ENCODE measurements at places on chromosomes 12 and 14.

GRCh38 chr14:87628129-87628528 is 364.9 kb downstream of the GALC start:
- no peak for DNase-seq

DNA sequence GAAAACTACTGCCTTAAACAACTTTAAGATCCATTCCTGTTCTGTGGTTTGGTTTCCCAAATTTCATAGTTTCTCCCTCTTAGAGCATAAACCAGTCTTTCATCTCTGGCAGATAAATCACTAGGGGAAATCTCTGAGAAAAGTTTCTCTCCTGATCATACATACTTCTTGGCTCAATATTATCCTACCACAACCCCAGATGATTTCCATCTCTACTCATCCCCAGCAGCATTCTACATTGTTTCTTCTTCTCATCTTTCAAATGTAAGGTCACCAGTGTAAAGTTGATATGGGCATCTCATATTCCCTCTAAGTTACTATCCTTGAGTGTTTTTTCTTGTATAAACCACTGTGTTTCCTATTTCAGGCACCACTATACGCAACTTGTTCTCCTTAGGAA is 45.9 kb upstream of the PLEKHG7 start:
- no peak for DNase-seq

GRCh38 chr12:43968736-43969135 is 132.9 kb downstream of the TMEM117 start:
- no peak for DNase-seq

- DNase-seq = no peak
Measured at GRCh38 chr14:53378142-53378541, 225.0 kb upstream of the DDHD1 start.

- DNase-seq = no peak
Measured at GRCh38 chr14:86481104-86481503, 951.2 kb downstream of the FLRT2 start.

DNA sequence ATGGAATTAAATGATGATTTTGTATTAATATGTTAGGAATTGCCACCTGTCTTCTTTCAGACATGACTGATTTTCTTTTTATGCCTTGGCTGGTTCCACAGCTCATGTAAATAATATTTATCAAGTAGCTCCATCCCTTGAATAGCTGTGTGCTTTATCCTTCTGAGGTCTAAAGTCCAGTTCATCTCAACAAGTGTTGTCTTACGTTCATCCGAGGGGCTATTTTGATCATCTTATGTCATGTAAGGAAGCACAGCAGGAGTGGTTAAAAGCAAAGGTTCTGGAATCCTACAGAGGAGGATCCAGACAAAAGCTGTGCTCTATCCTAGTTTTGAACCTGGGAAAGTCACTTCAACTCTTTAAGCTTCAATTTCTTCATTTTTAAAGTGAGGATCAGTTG is 123.7 kb upstream of the ATP2B1 start:
- no peak for DNase-seq

- DNase-seq = no peak
Measured at GRCh38 chr14:53956427-53957201, at the start of gene BMP4. BMP4 (minus strand) TSS chr14:53956825; CDS start chr14:53952222, 4,603 bp downstream.

DNA sequence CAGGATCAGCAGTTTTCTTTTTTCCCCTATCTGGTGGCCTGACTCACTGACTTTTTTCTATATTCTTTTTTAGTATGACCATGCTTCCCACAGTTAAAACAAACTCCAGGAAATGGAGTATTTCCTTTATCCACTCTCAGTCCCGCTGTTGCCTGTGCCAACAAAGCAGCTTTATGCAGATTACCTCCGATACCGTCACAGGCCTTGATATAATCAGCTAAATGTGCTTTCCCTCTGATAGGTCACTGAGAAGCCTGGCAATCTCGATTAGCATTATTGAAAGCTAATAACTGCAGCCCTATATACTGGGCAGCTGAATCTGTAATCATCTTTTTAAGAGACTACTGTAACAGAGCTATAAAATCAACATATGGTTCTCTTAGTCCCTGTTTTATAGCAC is 243.6 kb downstream of the KIF21A start:
- DNase-seq = no peak

DNA sequence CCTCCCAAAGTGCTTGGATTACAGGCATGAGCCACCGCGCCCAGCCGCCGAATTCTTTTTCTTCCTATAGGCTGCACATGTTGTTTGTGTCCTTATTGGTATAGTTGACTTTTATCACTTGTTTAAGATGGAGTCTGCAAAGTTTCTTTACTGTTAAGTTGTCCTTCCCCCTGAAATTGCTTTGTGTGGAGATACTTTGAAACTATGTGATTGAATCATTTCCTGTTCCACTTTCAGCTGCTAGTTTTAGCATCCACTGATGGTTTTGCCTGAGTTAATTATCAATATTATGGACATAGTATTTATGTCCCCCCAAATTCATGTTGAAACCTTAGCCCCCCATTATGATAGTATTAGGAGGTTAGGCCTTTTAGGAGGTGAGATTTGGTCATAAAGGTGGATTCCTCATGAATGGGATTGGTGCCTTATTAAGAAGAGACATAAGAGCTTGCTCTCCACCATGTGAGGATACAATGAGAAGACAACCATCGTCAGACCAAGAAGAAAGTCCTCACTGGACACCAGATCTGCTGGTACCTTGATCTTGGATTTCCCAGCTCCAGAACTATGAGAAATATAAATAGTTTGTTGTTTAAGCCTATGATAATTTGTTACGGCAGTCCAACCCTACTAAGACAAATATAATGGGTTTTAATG is 34.9 kb downstream of the PPHLN1 start:
- no peak for DNase-seq

DNA sequence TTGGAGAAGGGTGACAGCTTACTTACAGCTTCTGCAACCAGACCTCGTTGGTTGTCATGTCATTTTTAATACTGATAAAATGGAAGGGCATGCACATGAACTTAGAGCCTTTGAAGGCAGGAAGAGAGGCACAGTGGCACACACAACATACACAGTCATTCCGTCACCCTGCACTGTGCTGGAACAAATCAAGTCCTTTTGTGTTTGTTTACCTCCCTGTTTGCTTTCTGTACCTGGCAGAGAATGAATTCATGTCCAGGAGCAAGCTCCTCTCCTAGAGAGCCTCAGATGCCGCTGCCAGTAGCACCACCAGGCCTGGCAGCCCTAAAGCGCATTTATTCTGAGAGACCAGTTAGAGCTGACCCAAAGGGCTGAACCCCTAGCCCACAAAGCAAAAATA is 460.3 kb downstream of the EGLN3 start:
- DNase-seq = no peak

GRCh38 chr12:106774005-106774807 is at the start of gene RIC8B:
RIC8B (plus strand) TSS chr12:106774682; CDS start chr12:106774746, 64 bp downstream.
- DNase-seq = peak; percentile 94

DNA sequence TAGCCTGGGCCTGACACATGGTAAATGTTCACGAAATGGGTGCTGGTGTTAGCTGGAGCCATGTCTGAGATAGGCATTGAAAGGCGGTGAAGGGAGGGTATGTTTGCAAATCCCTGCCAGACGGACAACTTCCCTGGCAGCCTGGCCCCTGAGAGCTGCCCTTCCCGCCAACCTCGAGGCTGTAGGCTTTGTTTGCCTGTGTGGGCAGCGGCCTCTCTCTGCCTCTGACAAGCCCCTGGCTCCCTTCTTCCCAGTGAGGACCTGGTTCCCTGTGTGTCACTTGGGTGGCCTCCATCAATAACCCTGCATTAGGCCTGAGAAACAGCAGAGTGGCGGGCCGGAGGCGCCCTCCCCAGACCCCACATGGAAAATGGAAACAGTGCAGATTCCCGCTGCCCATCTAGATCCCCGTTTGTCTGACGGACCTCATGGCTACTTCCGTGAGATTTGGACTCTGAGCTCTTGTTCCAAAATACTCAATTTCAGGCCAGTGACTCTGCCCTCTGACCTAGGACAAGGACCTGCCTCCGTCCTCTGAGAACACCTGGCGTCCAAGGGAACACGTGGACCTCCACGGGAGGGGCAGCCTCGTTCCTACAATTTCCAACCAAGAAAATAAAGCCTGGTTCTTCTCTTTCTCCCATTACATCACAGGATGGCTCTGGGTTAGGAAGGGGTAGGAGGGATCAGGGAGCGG is 325.5 kb downstream of the DPF3 start:
- no peak for DNase-seq

- no peak for DNase-seq
Measured at GRCh38 chr14:68564826-68565759, 227.8 kb downstream of the ZFP36L1 start.

GRCh38 chr12:15701631-15702156 is 87.5 kb downstream of the EPS8 start:
- DNase-seq = no peak

DNA sequence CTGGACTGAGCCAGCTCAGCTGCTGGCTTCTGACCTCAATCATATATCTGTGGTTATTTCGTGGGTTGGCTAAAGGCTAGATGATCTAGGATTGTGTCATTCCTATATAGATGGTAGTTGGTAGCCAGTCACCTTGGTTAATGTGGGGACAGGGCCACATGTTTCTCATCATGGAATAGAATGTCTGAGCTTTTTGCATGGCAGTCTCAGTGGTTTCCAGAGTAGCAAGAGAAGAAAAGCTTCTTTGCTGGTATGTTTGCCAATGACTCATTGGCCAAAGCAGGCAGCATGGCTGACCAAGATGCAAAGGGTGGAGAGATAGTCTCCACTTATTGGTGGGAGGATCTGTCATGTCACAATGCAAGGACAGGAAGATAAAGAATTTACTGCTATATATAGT is 746.4 kb upstream of the FLRT2 start:
- no peak for DNase-seq

GRCh38 chr14:100835548-100836310 is 9.8 kb downstream of the MEG3 start:
- no peak for DNase-seq

GRCh38 chr12:120759591-120760348 is 34.1 kb downstream of the ACADS start:
- no peak for DNase-seq

GRCh38 chr14:76995279-76996035 is 33.1 kb downstream of the IRF2BPL start:
- no peak for DNase-seq

DNA sequence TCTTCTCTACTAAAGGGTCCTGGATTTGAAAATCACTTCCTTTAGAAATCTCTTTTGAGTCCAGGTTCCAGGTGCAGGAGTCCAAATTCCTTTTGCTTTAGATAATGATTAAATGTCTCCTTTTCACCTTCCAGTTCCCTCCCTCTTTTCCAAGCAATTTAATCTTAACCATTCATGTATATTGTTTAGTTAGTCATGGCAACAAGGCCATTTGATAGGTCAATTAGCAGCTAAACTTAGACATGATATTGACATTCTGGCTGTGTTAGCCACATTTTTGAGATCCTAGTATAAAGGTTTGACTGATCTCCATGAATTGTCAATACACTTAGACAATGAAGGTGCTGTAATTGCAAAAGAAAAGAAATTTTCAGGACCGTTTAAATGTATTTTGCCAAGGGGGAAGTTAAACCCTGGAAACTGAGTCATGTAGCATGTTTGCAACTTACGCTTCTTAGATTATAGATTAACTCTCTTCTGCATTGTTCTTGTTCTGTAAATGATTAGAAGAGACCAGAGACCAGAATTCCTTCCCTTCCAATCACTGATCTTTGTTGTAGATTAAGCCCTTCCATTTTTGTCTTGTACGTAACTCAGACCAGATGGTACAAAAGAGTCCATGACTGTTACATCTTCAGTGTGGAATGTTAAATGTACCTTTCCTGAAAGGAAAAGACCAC is 12.4 kb upstream of the C12orf75 start:
- no peak for DNase-seq

DNA sequence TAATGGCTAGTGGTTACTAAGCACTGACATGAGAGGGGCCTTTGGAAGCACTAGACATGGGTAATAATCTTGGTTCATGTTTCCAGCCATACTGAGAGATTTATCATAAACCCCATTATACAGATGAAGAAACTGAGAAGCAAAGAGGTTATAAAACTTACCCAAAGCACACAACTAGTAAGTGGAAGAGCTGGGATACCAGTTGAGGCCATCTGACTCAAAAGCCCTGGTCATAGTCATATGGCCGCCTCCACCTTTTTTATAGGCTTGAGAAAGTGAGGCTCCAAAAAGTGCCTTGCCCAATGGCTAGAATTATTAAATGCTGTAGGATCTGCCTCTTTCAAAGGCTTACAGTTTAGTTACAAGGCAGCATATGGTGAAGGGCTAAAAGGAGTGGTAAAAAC is 944 bp downstream of the TXNRD1 start:
- DNase-seq = no peak
